ENCODE measurements at places on chromosomes 5 and 9. TPM values are rescaled to one million over a fixed set of nuclear protein-coding genes. Genes with fewer than 3 reads are reported as not detected.
A peak's percentile ranks its signal among the peaks of the same experiment; 100 is the strongest.

KIF20A gene
- total RNA-seq = 13.7 TPM

SPINK6 gene
- total RNA-seq = not detected

PRUNE2 gene
- total RNA-seq = 43.1 TPM

PROB1 gene
- total RNA-seq = 1.0 TPM

ENTREP1 gene
- 1.5 TPM for total RNA-seq

DNA sequence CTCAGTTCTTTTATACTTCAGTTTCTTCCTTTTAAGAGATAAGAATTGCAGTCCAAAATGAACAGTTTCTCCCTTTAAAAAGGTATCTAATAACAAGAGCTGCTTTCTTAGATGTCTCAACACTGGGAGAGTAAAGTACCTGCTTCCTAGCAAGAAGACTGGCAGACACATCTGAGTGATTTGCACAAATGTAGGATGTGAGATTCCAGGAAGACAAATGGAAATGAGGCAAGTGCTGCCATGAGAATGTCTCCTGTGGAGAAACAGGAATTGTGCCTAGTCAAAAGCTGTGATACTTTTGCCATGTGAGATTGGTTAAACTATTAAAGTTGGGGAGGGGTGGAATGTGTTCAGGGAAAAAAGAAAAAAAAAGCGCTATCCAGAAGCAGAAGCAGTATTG, 159.1 kb downstream of the HTR1A start:
- H3K4me3 ChIP-seq = no peak overlapping the region
- H3K4me1 ChIP-seq = no peaks in the 10 kb centered on the region
- no peaks in the 10 kb centered on the region for H3K27me3 ChIP-seq
- H3K36me3 ChIP-seq = no peaks in the 10 kb centered on the region

DNA sequence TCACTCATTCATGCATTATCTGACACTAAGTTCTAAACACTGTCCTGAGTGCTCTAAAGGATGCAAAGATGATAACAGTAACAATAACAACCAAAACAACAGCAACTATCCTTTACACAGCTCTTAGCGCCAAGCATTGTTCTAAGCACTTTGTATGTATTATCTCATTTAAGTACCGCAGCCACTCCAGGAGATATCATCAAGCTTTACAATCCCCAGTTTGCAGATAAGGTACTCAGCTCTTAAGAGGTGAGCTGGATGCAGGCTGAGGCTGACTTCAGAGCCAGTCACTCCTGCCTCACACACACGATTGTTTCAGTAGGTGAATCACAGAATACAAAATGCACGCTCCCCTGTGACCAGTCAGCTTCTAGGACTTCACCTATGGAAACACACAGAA, 141.8 kb downstream of the PAX5 start:
- H3K4me1 ChIP-seq = no peaks in the 10 kb centered on the region
- no peak overlapping the region for H3K27ac ChIP-seq
- H3K27me3 ChIP-seq = no peaks in the 10 kb centered on the region
- no peaks in the 10 kb centered on the region for H3K36me3 ChIP-seq
- DNase-seq = no peak

- H3K27me3 ChIP-seq = no peaks in the 10 kb centered on the region
- no peaks in the 10 kb centered on the region for H3K36me3 ChIP-seq
- no peak overlapping the region for H3K27ac ChIP-seq
- DNase-seq = no peak
Measured at GRCh38 chr5:111676466-111676865, 80.5 kb downstream of the NREP start.

DNA sequence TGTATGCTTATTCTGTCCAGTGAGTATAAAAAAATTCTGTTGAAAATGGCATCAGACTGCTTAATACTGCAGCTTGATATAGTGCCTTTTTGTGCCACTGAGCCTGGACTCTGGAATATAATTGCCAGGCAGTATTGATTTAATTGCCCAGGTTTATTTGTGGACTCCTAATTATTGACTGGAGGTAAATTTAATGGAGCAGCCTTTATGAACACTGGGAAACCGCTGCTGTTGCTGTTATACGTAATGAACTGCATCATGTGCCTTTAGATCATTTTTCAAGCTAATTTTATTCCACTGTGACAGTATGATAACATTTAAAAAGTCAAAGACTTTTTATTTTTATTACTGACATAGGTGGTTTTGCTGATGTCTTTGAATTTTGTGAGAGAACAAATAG, 90.2 kb upstream of the SH3GL2 start:
- H3K36me3 ChIP-seq = no peaks in the 10 kb centered on the region
- no peak overlapping the region for H3K27ac ChIP-seq
- no peaks in the 10 kb centered on the region for H3K4me1 ChIP-seq

DNA sequence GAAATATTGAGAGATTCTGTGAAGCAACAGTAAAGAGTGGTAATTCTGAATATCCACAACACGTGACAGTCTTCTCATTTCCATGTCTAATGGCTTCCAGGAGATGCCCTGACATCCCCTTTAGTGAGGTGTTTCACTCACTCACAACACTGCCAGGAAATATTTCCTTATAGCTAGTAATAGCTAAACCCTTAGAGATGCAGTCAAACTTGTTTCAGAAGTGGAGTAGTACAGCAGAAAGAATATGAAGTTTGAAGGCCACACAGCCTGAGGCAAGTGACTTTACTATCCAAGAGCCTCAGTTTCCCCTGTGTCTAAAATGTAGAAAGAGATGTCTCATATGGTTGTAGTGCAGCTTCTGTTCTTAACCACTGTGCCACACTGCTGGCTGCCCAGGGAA, 139.2 kb downstream of the CDK5RAP2 start:
- peaks cover 6% of the 10 kb centered on the region for H3K36me3 ChIP-seq
- H3K27me3 ChIP-seq = no peaks in the 10 kb centered on the region
- H3K27ac ChIP-seq = no peak overlapping the region
- DNase-seq = no peak

DNA sequence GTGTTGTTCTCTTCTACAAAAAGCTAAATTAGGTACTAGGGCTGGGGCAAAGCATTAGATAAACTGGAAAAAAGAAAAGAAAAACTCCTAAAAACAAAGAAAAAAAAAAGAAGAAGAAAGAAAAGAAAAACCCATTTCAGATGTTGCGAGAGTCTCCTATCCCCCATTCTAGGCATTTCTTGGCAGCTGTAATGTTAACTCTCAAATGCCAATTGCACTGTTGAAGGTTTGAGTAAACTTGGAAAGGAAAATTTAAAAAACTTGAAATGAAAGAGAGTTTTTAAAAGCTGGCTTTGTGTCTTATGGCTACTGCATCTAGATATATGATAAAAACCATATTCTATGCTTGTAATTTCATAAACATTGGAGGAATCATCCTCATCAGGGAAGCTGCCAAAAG, 34.6 kb upstream of the CTSV start:
- peaks cover 4% of the 10 kb centered on the region for H3K27me3 ChIP-seq
- no peak overlapping the region for H3K27ac ChIP-seq
- no peak for DNase-seq
- peaks cover 9% of the 10 kb centered on the region for H3K4me1 ChIP-seq
- H3K36me3 ChIP-seq = no peaks in the 10 kb centered on the region

DNA sequence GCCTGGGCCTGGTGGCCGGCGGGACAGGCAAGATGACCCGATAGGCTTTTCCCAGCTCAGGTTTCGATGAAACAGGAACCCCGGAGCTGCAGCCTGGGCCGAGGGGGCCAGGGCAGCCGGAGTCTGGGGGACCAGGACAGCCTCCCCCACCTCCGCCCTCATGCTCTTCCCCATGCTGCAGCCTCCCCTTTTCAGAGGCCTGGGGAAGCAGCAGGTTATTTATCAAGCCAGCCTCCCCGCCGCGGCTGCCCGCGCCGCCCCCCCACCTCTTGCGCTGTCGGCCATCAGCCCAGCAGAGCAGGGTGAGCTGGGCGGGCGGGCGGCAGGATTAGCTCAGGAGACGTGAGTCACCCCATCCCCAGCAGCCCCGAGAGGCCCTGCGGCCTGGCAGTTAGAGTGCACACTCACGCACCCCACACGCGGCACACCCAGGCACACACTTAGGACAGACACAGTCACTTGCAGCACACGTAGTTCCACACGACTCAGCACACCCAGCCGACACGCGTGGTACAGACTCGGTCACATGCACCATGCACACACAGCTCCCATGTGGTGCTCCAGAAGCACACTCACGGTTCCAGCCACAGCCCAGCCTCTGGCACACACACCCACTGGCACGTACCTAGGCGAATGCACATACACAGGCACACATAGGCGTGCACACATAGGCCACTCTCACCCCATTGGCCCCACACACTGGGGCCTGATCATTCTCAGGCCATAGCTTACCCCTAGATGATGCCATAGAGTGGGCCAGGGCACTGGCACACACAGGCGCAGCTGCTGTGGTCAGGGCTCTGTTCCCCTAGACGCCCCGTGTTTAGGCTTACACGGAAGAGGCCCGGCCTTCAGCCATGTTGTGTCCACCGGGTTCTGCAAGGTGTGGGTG, 13.0 kb downstream of the CXXC5 start:
- no peak for DNase-seq
- peaks cover 61% of the 10 kb centered on the region for H3K4me1 ChIP-seq
- peak overlapping the region; percentile 11 for H3K4me3 ChIP-seq

DNA sequence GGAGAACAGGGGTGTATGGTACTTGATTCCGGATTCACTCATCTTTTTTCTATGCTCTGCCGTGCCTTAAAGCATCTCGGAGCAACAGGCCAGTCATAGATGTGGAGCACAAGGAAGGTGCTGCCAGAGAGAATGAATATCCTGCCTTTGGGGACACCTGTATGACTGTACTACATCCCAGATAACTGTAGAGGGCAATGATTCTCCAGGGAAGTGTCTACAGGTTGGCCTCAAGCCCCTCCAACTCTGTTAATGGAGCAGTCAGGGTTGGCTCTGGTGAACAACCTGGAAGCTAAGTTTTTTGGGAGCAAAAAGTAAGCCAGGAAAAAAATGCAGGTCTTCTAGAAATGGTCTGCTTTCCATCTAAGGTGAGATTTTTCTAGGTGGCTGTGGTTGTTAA, 71.0 kb downstream of the NREP start:
- no peak for DNase-seq
- no peaks in the 10 kb centered on the region for H3K27me3 ChIP-seq
- no peak overlapping the region for H3K27ac ChIP-seq
- H3K4me3 ChIP-seq = no peak overlapping the region
- peaks cover 8% of the 10 kb centered on the region for H3K4me1 ChIP-seq
- no peaks in the 10 kb centered on the region for H3K36me3 ChIP-seq

DNA sequence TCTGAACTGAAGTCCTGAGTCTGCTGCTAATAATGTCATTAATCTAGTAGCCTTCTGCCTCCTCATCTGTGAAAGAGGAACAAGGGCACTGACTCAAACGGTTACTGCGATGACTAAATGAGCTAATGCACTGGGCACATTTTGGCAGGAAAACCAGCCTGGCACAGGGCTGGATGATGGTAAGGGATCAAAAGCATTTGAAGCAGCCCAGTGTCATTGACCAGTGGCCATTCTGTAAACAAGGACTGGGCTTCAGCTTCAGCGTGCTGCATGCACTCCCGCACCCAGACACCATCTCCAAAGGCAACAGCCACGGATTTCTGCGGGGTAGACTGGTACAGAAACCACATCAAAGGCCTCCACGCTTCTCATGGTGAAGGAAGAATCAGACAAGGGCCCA, 8.0 kb downstream of the GCNT4 start:
- H3K27ac ChIP-seq = no peak overlapping the region
- H3K4me1 ChIP-seq = peaks cover 65% of the 10 kb centered on the region
- no peak for DNase-seq
- H3K27me3 ChIP-seq = no peaks in the 10 kb centered on the region
- no peak overlapping the region for H3K4me3 ChIP-seq

DNA sequence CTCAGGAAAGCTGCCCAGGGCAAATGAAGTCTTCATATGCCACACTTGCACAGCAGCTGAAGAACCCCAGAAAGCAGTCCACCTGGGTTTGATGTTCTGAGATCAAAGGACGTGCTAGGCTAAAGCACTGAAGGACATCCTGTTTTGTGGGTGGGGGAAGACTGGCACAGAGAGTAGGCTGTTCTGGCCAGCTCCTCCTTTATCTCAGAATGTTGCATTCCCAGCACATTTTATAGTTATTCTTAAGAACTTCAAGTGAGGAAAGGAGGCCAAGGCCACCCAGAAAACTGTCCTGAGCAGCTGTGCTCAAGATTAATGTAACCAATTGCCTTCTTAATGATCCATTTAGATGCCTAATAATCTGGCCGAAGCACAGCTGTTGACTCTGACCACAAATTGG, 10.9 kb downstream of the SHOC1 start:
- no peaks in the 10 kb centered on the region for H3K4me1 ChIP-seq
- H3K27me3 ChIP-seq = no peaks in the 10 kb centered on the region
- H3K27ac ChIP-seq = no peak overlapping the region

DNA sequence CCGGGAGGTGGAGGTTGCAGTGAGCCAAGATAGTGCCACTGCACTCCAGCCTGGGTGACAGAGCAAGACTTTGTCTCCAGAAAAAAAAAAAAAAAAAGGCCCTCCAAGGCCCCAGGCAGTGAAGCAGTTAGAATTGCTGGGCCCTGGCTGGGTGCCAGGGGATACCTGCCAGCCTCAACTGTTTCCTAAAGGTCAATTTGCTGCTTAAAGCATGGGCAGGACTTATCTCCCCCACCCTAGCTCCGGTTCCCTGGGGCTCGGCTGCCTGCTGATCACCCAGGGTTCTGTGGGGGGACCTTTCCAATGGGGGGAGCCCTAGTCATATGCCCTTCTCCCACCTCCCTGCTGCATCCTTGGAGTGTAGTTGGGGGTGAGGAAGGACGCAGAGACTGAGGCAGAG, 25.7 kb downstream of the NCS1 start:
- peaks cover 45% of the 10 kb centered on the region for H3K4me1 ChIP-seq
- no peaks in the 10 kb centered on the region for H3K27me3 ChIP-seq
- DNase-seq = no peak
- no peak overlapping the region for H3K4me3 ChIP-seq
- H3K36me3 ChIP-seq = no peaks in the 10 kb centered on the region

- no peaks in the 10 kb centered on the region for H3K4me1 ChIP-seq
- no peak overlapping the region for H3K4me3 ChIP-seq
Measured at GRCh38 chr9:119662329-119662728, 293.1 kb upstream of the BRINP1 start.

DNA sequence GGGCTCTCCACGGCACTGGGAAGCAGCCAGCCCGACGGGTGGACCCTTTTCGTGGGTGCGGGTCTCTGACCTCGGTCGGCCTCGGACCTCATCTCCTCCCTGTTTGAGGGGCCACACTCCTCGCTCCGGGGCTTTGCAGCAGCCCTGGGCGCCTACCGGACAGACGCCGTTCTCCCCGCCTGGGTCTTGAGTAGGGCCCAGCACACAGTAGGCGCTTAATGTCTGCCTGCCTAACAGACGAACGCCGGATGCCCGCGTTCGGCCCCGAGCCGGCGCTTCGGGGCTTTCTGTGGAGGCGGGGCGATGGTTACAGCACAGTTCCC, 842 bp upstream of the GTF3C5 start:
- peak overlapping the region; percentile 56 for H3K4me3 ChIP-seq
- no peaks in the 10 kb centered on the region for H3K27me3 ChIP-seq
